Fibroblast of lung (primary cell): ENCODE measurements at places on chromosomes 1 and 21. TPM values are rescaled to one million over a fixed set of nuclear protein-coding genes. Genes with fewer than 3 reads are reported as not detected.

The GMEB1 gene
- 5.4 and 6.2 TPM in 2 replicates for total RNA-seq

- no peak for DNase-seq
Measured at GRCh38 chr1:219236933-219237610, 63.4 kb downstream of the LYPLAL1 start.

DNA sequence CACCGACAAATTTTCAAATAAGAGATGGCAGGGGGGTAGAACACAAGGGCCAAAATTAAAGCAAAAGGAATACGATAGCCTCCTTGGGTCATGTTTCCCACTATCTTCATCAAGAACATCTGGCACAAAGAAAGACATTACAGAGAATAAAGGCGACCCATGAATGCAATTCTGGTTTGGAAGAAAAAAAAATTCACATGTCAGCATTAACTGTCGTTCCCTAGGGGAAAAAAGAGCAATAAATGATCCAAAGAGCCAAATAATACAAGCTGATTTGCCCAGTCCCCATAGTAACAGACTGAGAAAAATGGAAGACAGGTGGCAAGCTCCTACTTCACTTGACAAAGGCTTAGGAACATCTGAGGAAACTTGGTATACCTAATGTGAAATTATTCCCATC is 4.5 kb downstream of the STIL start:
- no peak for DNase-seq

The AMY1C gene
- total RNA-seq = not detected in 2 replicates
